ENCODE measurements at places on chromosomes 3 and 15.

GRCh38 chr15:55230051-55230670 is 33.4 kb upstream of the RSL24D1 start:
- no peak for DNase-seq

- DNase-seq = no peak
Measured at GRCh38 chr3:45551214-45552010, 43.1 kb upstream of the LIMD1 start.

DNA sequence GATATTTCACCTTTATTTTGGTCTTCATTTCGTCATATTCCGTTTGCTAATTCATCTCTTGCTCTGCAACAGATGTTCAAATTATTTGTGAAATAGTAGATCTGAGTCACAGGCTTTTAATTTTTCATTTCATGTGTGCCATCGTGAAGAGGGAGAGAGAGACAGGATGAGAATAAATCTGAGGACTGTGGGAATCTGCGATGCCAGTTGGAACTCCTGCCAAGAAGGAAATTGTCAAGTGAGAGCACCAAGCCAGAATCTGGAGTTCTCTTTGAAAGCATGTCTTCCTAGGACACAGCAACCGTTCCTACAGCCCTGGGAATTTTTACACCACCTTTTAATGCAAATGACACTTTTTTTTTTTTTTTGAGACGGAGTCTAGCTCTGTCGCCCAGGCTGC is 48.8 kb downstream of the NSMCE3 start:
- no peak for DNase-seq

DNA sequence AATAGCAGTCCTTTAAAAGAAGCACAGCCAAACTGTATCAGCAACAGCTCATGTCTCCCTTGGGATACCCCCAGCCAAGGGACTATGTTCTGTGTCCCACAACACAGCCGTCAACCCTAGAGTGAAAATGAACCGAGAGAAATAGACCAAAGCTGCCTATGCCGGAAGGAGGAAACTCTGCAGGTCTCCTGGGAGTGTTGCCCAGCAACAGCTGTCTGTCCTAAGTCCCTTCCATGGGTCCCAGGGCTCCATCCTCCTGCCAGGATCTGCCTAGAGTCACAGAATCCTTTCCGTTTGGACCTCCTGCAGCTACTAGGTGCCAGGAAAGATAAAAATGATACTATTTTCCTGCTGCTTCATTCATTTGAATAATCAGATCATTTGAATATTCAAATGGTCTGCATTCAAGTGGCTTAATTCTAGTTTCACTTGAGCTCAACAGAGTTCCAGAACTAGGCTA is 53.1 kb downstream of the TRANK1 start:
- no peak for DNase-seq

GRCh38 chr3:39428745-39429201 is 22.3 kb downstream of the RPSA start:
- no peak for DNase-seq

DNA sequence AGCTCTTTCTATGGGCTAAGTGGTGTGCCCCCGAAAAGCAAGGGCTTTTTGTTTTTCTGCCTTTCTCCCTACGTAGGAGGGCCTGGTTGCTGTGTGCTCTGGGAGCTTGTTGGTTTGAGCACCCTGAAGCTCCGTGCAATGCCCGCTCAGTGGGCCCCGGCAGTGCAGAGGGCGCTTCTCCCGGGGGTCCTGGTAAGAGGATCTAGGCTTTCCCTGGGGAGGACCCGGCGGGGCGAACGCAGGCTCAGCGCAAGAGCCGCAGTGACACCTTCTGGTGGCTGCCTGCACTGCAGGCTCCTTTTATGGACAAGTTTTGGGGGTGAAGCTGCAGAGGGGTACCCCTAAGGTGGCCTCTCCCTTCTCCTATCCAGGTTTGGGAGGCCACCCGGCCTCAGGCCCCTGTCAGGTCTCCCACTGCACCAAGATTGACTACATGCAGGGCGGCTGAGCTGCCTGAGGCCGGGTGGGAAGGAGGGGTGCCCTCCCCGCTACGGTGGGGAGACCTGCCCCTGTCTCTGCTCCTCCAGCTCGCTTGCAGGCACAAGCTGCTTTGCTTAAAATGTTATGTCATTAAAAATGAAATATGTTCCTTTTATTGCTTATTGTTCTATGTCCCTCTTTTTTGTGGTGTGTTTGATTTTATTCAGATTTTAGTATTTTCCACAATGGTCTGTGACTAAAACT is 387.9 kb downstream of the GABRG3 start:
- DNase-seq = no peak

DNA sequence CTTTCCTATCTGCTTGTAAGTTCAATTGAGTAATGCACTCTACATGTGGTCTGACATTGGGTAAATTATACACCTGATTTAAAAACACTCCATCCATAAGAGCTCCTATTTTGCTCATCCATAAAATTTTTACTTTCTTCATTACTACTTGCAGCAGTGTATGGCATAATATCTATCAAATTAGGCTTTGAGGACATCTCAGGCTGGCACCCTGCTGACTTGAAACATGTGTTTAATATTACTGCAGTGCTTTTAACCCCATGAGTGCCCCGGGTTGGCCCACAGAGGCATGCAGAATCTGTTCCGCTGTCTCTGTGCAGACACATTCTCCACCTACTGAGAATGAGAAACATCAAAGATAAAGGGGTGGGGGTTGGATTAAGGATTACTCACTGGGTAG is 249.9 kb upstream of the DNAJC19 start:
- DNase-seq = no peak

DNA sequence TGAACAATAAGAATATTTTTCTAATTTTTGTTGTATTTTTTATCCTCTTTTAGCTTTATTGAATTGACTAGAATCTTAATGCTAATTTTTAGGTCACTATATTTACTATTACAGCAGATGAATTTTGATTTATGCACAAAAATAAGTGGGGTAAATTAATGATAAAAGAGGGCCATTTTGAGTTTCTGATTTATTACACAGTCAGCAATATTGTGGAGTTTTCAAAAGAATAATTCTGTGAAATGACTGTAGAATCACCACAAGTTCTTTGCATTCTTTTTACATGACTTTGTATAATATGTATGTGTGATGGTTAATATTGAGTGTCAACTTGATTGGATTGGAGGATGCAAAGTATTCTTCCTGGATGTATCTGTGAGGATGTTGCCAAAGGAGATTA is 812.4 kb upstream of the DPPA4 start:
- DNase-seq = no peak

DNA sequence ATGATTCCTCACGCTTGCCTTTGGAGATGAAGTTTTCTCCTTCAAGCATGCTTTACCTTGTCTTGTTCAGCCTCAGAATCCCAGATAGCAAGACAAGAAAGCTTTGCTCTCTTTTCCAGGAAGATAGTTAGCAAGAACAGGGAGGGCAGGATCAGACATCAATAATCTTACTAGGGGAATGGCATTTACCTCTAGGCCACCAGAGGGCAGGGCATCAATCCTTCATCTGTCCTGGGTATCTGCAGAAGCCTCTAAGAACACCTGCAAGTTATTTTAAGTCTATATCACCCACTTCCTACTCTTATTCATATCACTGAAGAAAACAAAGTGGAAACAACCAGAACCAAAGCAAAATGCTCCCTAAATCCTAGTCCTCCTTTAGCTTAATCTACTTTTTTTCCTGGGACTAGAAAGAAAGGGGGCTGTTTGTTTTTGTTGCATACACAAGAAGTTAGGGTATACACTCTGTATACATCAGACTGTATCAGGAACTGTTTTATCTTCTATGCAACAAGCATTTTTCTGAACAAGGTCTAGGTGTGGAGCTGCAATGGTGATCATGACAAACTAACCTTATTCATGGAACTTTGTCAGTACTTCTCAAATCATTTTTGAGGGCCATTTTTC is 862.5 kb downstream of the CADM2 start:
- peak; percentile 22 for DNase-seq

- DNase-seq = no peak
Measured at GRCh38 chr15:75864213-75865059, 21.2 kb downstream of the UBE2Q2 start.

DNA sequence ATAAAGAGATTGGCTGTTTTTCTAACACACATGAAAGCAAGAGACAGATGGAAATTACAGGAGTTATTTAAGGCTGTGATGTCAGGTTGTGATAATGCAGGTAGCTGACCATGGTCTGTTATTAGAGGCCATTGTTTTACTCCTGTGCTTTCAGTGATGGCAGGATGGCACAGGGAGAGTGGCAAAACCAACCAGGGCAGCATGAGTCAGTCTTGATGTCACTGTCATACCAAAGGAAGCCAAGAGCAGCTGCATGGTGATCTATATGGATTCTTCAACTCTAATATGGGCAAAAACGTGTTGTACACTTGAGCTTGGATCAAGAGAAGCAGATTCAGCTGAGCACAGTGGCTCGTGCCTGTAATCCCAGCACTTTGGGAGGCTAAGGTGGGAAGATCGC is 91.8 kb upstream of the LMOD3 start:
- DNase-seq = no peak

DNA sequence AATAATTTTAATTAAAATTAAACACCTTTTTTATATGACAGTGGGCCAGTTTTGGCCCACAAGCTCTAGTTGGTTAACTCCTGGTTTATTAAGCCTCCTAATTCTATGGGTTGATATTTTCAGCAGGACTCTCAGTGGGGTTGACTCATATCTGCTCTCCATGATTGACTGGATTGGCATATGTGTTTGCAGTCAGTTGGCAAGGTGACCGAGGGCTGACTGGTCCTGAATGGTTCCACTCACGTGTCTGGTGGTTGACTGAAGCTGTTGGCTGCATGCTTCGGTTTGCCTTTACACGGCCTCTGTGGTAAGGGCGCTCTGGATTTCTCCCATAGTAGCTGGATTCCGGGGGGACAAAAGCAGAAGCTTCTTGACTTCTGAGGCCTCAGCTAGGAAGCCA is 65.3 kb upstream of the ZNF280D start:
- no peak for DNase-seq

- no peak for DNase-seq
Measured at GRCh38 chr15:99613887-99614647, 48.3 kb downstream of the MEF2A start.

GRCh38 chr3:142916605-142917004 is 27.7 kb upstream of the PCOLCE2 start:
- DNase-seq = no peak

DNA sequence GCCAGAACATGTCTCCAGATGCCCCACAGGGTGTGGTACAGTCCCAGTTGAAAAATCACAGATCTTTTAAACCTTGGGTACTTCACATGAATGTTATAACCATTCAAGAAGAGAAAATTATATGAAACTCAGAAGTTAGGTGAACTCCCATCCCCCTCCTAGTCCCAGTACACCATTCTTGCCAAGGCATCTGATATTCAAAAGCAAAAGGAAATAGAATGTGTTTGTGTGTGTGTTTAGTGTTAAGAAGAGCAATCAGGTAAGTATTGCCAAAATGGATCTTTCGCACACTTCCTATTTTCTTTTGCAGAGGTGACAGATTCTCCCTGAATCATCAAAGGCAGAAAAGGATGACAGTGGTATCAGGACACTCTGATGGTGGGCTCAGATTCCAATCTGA is 44.1 kb upstream of the LMOD3 start:
- DNase-seq = no peak

- no peak for DNase-seq
Measured at GRCh38 chr3:178901204-178901603, 170.4 kb downstream of the ZMAT3 start.

- no peak for DNase-seq
Measured at GRCh38 chr3:111584744-111585143, 10.4 kb downstream of the ZBED2 start.

DNA sequence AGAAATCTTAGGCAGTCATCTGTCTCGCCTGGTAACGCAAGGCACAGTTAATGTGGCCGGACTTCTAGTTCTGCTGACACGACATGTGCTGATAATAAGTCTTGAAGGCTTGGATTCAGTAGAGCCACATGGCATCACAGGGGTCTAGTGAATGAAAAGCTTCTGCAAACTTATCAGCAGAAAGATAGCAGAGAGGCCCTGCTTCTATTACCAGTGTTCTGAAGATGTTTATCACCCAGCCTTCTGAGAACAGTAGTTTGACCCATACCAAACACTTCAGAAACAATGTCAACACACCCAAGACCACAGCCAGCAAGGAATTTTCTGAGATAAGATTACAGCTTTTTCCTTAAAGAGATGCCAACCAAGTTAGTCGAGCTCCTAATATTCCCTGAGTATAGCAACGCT is 102.7 kb upstream of the UMPS start:
- DNase-seq = no peak

- no peak for DNase-seq
Measured at GRCh38 chr15:78968539-78969271, 23.9 kb upstream of the CTSH start.

GRCh38 chr15:98772895-98773294 is 124.6 kb downstream of the IGF1R start:
- DNase-seq = no peak

- DNase-seq = no peak
Measured at GRCh38 chr15:40879609-40880008, 5.6 kb upstream of the RHOV start.

DNA sequence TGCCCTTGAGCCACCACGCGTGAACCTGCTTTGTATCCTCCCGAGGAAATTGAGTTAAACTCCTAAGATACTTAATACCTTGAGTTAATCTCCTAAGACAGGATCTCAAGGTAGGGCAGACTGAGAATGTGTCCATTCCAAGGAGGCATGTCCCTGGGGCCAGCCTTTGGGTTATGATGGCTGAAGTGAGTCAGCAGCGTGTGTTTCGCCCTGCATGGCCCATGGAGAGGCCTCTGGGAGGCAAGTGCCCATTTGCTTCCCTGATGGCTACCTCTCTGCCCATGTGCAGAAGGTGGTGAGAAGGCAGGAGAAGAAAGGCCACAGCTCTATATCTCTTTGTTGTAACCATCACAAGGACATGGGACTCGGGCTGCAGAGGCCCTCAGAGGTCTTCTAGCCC is 36.7 kb upstream of the LIMD1 start:
- DNase-seq = no peak

DNA sequence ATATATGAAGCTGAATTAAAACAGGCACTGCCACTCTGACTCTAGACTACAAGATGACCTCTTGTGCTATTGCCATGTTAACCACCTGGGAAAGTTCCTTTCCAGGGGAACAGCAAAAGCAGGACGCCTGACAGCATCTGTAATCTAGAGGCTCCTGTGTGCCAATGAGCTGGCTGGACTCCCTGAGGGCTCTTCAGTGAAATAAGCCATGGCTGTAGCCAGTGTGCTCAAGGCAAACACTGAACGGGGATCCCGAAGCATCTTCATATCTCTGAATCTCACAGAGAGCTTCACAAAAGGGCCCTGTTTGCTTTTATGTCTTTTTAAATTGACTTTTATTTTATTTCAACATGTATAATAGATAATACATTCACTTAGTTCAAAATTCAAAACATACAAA is 57.2 kb downstream of the BFSP2 start:
- DNase-seq = no peak

- peak; percentile 28 for DNase-seq
Measured at GRCh38 chr3:142993958-142994442, 7.4 kb upstream of the U2SURP start.

- no peak for DNase-seq
Measured at GRCh38 chr15:96339619-96340347, 9.3 kb downstream of the NR2F2 start.

All from HuH-7 (cell line).